ENCODE measurements at places on chromosomes 2 and 18.

DNA sequence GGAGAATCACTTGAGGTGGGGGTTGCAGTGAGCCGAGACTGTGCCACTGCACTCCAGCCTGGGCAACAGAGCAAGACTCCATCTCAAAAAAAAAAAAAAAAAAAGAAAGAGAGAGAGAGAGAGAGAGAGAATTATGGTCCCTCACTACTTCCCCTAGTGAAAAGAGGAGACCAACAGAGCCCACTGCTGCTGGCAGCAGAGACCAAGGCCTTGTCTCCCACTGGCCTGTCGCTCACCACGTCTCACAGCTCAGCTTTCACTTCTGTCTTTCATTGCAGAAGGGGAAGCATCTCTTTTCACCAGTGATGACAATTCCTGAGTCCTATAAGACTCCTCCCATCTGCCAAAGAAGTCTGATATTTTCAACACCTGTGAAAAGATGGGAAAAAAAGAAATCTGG, 81.3 kb downstream of the CLHC1 start:
- no peak for DNase-seq

- no peak for DNase-seq
These were observed 113.6 kb upstream of the APCDD1 start for GRCh38 chr18:10340821-10341220.

GRCh38 chr2:239750929-239751678, 274.0 kb downstream of the NDUFA10 start:
- no peak for DNase-seq

GRCh38 chr2:181164699-181165098, 184.3 kb downstream of the UBE2E3 start:
- DNase-seq = no peak

- no peak for DNase-seq
These were observed 132.9 kb downstream of the SOCS6 start for GRCh38 chr18:70421471-70422390.

GRCh38 chr2:109126501-109126860, 2.5 kb upstream of the SH3RF3 start:
- DNase-seq = no peak

All from stimulated activated naive CD4-positive, alpha-beta T cell treated with Interleukin-2 at 50 U/mL for 16 hours (primary cell).